H4 (cell line): ENCODE measurements at places on chromosomes 7 and 10.
A peak's percentile ranks its signal among the peaks of the same experiment; 100 is the strongest.

GRCh38 chr7:88835147-88835728 is 39.7 kb upstream of the TEX47 start:
- peak; percentile 25 for DNase-seq

- DNase-seq = no peak
These were observed 637 bp downstream of the RPEL1 start for GRCh38 chr10:103246324-103246723.

DNA sequence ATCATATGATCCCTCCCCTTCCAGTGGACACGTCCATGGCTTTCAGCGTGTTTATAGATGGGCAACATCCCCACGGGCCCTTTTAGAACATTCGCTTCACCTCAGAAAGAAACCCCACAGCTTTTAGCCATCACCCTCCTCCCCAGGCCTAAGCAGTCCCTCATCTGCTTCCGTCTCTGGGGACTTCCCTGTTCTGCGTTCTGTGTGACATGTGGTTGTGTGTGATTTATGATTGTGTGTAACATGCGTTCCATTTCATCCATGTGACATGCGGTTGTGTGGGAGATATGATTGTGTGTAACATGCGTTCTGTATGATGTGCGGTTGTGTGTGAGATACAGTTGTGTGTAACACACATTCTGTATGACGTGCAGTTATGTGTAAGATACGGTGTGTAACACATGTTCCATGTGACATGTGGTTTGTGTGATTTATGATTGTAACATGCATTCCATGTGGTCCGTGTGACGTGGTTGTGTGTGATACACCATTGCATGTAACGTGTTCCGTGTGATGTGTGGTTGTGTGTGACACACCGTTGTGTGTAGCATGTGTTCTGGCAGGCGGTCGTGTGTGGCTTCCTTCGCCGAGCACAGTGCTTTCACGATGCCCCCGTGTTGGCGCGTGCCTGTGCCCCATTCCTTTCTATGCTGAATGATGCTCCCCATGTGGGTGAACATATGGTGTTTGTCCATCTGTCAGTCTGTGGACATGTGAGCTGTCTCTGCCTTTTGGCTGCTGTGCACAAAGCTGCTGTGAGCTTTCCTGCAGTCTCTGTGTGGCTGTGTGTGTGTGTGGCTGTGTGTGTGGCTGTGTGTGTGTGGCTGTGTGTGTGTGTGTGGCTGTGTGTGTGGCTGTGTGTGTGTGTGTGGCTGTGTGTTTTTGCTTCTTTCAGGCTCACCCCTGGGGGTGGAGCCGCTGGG is 26.2 kb downstream of the PWWP2B start:
- DNase-seq = no peak

DNA sequence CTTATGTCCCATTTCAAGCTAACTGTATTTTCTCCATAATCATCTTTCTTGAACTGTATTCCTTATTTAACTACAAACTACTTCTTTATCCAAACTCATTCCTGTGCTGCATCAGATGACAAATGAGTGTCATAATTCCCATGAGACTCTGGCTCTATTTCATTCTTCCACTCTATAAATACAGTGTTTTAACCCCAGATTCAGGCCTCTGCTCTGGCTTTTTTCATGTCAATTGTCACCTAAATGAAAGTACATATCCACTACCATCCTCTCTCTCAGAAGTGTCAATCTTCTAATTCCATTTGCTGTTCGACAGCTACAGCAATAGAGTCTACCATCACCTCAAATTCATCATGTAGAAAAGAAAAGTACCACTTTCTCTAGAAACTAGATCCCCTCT is 172.7 kb downstream of the CACNA2D1 start:
- no peak for DNase-seq

DNA sequence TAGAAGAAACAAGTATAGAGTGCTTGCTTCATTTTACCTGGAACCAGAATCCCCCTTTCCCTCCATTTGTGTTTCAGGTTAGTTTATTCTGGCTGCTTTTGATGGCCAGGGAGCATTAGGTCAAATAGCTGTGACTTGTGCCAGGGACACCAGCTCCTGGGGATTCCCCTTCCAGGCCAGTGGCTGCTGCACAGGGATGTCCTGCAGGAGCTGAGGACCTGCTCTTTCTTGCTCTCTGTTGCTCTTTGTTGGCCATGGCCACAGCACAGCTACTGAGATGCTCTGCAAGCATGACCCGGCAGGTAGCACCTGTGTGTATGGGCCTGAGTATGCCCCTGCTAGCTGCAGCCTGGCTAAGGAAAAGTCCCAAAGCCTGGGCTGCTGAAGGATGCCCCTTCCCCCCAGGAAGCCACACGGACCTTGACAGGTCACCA is 208.9 kb downstream of the EBF3 start:
- DNase-seq = no peak

DNA sequence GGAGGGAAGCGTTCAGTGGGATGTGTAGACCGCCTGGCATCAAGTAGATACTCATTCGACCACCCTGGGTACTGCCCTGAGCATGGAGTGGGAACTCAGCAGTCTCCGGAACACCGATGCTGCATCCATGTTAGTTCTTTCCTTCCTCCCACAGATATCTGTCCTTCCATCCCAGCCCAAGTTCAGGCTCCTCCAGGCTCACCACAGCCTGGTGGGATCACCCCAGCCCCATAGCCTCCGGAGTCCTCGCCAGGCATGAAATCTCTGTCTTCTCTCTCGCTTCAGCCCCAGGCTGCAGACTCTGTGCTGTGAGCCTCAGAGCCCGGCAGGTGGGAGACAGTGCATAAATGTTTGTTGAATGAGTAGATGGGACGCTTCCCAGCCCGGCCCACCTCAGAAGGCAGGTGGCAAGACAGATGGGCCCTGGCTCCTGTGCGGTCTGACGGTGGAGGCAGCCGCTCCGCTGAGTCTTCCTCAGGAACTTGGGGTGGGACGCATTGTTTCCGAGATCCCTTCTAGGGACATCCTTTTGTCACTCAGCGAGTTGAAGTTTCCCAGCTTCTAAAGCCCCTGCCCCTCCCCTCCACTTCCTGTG is 42.9 kb downstream of the ELFN1 start:
- DNase-seq = no peak

DNA sequence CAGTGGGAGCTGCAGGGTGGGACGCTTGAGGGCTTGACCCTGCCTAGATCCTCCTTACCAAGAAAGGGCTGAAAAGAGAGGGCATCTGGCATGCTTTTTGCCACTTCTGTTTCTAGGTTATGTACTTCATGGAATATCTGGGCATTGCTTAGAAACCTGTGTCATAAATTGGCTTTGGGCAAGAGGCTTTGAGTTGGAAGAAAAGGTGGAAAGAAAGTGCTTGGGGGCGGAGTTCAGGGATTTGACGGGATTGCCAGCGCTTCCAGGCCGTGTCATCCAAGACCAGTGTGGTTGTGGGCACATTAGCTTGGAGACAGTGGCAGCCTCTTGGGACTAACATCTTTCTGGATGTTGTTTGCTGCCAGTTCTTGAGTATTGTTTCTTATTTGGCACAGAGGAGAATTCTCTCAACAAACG is 825 bp downstream of the ZNF862 start:
- DNase-seq = no peak

- DNase-seq = no peak
These were observed 638.8 kb downstream of the ACTR3B start for GRCh38 chr7:153398370-153398769.

GRCh38 chr10:132543916-132544743 is 6.5 kb downstream of the INPP5A start:
- DNase-seq = no peak

DNA sequence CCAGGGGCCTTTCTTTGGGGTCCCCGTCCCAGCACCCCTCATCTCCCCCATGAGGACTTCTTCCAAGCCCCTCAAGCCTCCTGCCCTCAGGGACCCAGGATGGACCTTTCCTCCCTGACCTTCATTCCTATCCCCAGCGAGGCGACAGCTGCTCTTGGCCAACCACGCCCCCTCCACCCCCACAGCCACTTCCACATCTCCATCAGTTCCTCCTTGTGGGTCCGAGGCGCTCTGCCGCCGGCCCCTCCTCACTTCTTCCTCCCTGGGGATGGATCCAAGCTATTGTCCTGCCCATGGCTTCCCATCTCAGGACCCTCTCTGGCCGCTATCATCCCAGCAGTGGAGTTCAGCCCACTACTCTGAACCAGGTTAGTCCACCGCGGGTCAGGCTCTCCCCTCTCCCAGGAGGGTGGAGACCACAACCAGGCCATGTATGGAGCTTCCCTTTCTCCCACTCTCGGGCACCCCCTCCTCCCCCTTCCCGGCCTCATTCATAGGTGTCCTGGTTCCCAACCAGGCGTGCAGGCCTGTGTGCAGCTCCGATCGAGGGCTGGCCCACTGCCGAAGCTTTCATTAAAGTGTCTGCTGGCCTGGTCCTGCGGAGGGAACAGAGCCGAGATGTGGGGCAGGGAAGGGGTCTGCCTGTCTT is 1.7 kb upstream of the SH2B2 start:
- no peak for DNase-seq

GRCh38 chr7:39172137-39172536 is 194.4 kb downstream of the POU6F2 start:
- no peak for DNase-seq

GRCh38 chr10:121812031-121812430 is 115.8 kb downstream of the ATE1 start:
- no peak for DNase-seq

GRCh38 chr10:123303581-123304337 is 149.6 kb downstream of the BUB3 start:
- no peak for DNase-seq

GRCh38 chr7:148116829-148117403 is 473.6 kb upstream of the C7orf33 start:
- DNase-seq = no peak
